ENCODE measurements at places on chromosomes 16 and 17.

DNA sequence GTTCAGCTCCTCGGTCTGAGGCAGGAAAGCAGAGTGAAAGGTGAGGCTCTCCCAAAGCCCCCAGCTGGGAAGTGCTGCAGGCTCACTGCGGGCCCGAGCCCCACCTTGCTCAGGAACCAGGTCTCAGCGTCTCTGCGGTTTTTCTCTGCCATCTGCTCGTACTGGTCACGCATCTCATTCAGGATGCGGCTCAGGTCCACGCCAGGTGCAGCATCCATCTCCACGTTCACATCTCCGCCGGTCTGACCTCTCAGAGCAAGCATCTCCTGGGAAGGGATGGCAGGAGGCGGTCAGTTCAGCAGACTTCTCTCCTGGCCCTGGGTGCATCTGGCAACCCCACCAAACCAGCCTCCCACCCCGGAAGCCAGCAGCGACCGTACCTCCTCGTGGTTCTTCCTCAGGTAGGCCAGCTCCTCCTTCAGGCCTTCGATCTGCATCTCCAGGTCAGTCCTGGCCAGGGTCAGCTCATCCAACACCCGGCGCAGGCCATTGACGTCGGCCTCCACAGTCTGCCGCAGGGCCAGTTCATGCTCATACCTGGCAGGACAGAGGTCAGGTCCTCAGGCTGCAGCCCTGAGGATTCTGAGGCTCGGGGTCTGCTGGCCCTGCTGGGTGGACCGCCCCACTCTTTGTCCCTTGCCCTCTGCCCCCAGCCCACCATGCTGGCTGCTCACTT is 1.5 kb downstream of the KRT16 start:
- DNase-seq, result no peak

DNA sequence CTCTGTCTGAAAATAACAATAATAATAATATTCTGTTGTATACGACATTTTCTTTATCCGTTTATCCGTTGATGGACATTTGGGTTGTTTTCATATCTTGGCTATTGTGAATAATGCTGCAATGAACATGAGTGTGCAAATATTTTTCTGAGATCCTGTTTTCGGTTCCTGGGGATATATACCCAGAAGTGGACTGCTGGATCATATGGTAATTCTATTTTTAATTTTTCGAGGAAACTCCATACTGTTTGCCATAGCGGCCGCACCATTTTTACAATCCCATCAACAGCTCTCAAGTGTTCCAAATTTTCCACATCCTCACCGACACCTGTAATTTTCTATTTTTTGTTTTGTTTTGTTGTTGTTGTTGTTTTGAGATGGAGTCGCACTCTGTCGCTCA is 5.3 kb upstream of the PRSS41 start:
- DNase-seq, result no peak

DNA sequence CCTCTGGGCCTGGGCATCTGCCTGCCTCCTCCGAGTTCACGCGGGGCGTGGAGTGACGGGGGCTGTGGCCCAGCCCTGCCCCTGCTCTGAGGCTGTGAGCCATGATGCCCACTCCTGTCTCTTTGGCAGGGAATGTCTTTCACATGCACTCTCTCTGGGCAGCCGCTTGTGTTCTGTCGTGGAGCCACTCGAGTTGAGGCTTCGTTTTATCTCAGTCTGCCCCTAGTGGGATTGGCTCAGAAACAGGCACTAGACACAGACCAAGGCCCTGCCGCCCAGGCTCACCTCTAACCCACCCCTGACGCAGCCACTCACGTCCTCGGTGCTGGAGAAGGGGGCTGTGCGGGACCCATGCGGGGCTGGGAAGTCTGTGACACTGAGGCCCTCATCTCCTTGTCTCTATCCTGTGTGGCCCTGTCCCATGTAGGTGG is 67.5 kb upstream of the KCTD5 start:
- no peak for DNase-seq

- DNase-seq, result no peak
These were observed 15.1 kb downstream of the BAIAP2 start for GRCh38 chr17:81049973-81050551.

DNA sequence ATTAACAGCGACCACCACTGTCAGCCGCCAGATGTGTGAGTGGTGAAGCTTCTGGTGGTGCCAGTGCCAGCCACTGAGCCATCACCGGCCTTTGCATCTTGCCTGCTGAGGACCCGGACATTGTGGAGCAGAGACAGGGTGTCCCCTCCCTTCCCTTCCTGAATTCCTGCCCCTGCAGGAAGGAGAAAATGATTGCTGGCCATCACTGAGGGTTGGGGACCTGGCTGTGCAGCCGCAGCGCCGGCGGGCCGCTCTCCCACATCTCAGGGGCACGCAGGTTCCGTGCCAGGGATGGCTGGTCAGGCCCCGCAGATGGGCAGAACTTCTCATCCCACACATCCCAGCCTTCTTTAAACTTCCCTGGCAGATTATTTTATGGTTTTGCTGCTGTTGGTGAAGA is 56.5 kb downstream of the RPTOR start:
- DNase-seq, result no peak

- no peak for DNase-seq
These were observed 20.4 kb upstream of the HOXB13 start for GRCh38 chr17:48748718-48749566.

GRCh38 chr16:73713778-73714495 is 582.7 kb upstream of the PSMD7 start:
- no peak for DNase-seq

DNA sequence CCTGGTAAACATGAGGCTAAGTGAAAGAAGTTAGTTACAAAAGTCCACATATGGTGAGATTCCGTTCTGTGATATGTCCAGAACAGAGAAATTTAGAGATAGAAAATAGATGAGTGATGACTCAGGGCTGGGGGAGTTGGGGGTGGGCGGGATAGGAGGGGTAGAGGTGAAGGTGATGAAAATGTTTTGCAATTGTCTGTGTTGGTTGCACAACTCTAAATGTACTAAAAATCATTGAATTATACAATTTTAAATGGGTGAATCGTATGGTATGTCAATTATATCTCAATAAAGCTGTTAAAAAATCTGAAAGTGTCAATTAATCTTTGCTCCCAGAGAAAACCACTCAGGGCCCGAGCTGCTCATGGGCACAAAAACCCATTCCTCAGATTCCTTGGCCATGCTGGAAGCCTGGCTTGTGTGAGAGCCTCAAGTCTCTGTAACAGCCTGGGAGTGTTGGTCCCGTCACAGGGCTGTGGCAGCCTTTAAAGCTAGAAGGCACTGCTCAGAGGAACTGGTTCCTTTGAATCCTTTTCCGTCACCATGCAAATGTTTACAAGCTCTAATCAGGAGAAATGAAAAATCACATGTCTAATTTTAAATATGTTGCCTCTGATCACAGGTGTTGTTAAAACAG is 225.3 kb downstream of the WWOX start:
- DNase-seq, result no peak

DNA sequence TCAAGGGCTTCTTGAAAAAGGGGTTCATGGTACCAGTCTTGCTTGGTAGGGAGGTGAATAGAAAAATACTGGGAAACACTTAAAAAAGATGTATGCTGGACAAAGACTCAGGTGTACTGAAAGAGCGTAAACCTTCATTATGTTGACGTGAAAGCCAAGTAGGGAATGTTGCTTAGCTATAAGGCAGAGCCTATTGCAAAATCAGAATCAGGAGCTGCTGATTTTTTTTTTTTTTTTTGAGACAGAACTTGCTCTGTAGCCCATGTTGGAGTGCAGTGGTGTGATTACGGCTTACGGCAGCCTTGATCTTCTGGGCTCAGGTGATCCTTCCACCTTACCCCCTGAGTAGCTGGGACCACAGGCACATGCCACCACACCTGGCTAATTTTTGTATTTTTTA is 3.9 kb downstream of the TMEM94 start:
- DNase-seq, result no peak

DNA sequence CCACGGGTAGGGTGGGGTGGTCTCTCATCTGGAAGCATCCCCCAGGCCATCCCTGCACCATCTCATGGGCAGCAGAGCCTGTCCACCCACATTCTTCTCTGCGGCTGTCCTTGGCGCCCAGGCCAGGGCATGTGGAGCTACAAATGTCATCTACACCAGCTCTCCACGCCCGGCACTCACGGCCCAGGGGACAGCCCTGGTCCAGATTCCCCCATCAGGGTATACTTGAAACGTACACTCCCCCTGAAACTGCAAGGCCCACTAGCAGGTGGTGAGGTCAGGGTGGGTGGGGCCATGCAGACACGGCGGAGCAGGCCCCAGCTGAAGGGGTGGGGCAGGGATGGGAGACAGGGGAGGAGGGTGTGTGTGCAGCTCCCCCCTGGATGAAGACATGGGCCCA is 3.2 kb upstream of the SOX8 start:
- no peak for DNase-seq

DNA sequence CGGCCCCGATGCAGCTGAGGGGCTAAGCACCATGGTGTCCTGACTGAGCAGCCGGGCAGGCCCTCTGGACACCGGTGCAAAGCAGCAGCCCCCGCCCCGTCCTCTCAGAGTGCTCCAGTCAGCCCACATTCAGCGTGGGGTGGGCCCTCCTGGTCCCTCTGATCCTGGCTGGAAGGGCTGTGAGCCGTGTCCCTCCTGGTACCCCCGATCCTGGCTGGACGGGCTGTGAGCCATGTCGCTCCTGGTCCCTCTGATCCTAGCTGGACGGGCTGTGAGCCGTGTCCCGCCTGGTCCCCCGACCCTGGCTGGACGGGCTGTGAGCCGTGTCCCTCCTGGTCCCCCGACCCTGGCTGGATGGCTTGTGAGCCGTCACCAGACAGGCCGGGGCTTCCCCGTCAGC is 26.9 kb upstream of the ACSF3 start:
- DNase-seq, result no peak

GRCh38 chr16:79169239-79169638 is 431.3 kb downstream of the MAF start:
- DNase-seq, result no peak

DNA sequence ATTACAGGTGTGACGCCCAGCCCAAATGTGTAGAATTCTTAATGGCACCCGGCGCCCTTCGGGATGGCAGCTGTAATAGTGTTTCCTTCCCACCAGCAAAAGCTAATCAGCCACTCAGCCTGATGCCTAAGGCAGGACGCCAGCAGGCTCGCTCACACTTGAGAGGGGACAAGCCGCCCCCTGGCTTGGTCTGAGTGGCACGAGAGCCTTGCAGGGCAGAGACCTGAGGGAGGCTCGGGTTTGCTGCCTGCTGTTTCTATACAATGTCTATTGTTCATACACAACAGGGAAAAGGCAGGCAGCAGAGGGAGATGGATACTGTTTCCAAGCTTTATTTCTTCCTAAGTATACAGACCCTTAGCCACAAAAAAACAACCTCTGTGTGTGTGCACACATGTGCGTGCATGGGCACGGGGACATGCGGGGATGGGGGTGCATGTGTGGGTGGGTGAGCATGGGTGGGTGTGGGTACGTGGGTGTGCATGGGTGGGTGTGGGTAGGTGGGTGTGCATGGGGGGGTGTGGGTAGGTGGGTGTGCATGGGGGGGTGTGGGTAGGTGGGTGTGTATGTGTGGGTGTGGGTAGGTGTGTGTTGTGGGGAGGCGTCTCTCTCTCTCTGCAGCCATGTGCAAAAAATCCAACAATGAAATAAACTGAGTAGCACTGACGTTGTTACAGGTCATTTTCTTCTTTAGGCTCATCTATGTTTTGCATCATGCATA is 10.0 kb downstream of the SLC38A8 start:
- DNase-seq, result no peak

DNA sequence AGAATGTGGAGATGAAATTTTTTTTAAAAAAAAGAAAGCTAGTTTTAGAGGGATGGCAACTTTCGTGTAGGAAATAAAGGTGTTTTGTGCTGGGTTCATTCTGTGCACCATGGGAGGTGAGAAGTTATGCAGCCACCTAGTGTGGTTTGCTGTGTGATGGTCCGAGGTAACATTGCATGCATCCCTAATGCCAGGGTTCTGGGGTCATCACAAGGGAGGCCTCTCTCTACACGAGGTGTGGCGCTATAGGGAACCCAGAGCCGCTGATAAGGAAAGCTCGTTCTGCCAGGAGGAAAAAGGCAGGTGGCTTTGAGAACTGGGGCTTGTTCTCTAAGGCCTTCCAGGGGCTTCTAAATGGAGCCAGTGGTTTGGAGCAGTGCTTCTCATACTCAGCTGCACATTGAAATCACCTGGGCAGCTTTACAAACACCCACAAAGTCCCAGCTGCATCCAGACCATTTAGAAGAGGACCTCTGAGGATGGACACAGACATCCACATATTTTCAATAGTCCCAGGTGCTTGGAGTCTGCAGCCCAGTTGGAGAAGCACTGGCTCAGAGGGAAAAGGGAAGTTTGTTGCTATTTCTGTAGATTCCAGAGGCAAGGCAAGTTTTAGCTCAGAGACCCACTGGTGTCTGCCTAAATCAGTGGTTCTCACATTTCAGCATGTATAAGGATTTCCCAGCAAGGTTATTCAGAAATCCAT is 43.5 kb downstream of the VPS35L start:
- no peak for DNase-seq

DNA sequence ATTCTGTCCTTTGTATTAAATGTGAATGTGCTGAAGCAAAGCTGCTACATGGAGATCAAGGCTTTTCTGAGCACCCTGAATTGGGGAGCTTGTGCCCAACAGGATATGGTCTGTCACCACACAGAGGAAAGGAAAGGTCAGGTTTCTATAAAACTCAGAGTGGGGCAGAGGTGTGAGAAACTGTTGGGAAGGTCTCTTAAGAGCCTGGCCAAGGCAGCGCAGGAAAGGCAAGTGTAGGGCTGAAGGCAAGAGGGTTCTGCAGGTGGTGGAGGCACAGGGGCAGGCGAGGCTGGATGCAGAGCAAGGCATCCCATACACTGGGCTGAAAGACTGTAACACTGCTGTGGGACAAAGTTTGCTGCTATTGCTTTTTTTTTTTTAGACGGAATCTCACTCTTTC is 8.1 kb downstream of the COX6A2 start:
- no peak for DNase-seq

GRCh38 chr17:518047-518735 is 165.6 kb upstream of the RPH3AL start:
- DNase-seq, result no peak

- DNase-seq, result no peak
These were observed 44.6 kb downstream of the UBN1 start for GRCh38 chr16:4891886-4892216.

DNA sequence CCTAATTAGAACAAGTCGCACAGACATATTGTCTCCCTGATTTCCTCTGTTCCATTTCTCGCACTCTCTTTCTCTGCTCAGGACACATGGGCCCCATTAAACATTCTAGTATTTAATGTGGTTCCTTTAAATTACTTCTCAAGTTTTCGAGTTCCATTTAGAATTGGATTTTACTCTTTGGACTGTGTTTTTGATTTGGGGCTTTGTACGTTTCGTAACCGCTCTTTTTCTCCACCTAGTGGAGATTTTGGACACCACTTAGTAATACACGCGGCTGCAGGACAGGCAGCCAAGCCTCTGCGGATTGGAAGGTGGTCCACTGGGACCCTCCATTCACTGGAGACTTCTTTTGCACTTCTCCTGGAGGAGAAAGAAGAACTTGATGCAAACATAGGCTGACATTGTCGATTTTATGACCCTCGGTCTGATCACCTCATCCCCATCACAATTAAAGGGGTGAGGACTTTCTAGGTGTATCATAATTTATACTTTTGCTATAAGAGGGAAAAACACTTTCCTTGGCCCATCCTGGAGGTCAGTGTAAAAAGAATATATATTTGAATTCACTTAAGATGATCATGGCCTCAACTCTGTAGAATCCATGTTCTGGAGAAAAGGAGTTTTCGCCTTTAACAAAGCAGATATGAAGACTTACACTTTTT is 85.7 kb downstream of the NOG start:
- peak; percentile 12 for DNase-seq

GRCh38 chr16:51035110-51035498 is 116.0 kb downstream of the SALL1 start:
- DNase-seq, result no peak

- DNase-seq, result no peak
These were observed 18.3 kb downstream of the CDIPT start for GRCh38 chr16:29844575-29845331.

All from NCI-H1930 (cell line).